Mammary epithelial cell (primary cell): ENCODE measurements at places on chromosomes 12 and 14.

DNA sequence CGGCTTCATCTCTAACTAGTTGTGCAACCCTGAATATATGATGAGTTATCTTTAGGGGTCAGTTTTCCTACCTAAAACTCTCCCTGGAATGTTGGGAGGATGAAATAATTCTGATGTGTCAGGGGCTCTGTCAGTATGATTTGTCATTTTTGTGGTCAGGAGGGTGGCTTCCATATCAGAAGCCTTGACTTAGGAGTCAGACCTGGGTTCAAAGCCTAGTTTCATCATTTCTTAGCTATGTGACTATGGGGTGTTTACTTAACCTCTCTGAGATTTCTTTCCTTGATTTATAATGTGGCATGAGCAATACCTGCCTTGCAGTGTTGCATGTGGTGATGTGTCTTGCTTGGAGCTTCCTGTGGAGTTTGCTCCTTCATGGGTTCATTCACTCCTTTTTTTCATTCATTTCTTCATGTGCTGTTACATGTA is 146.8 kb downstream of the CHST11 start:
- DNase-seq, result peak; percentile 68

- no peak for DNase-seq
These were observed 130.3 kb downstream of the NDUFA12 start for GRCh38 chr12:94872971-94873733.

GRCh38 chr12:124683152-124684124 is 116.0 kb upstream of the NCOR2 start:
- DNase-seq, result peak; percentile 59

GRCh38 chr14:75561013-75561432 is 17.4 kb upstream of the FLVCR2 start:
- peak; percentile 86 for DNase-seq

- DNase-seq, result no peak
These were observed 652.1 kb downstream of the NOVA1 start for GRCh38 chr14:25945746-25946145.

- no peak for DNase-seq
These were observed 345.5 kb upstream of the PRICKLE1 start for GRCh38 chr12:42935090-42935489.

DNA sequence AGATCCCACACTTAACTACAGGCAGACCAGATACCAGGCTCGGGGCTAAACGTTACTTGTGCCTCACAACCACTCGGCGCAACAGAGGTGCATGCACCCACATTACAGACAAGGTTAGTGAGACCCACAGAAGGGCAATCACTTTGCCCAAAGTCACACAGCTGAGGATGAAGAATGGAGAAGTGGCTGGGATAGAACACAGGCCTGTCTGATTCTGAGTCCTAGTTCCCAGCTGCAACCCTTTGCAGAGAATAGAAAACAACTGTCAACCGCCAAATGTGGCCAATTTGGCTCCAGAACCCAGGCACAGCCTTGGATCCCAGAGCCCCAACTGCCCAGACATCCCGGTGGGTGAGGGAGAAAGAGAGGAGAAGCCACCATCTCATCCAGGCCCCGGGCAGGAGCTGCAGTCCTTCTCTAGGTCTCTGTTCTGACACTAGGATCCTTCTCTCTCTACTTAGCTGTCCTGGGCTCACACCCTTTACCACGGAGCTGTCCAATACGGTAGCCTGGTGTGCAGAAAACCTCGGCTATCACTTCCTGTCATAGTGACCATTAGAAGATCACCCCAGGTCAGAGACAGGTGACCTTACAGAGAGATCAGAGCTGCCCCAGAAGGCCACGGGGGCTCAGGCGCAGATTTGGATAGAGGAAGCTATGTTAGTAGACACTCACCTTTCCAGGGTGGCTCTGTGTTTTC is 59.1 kb downstream of the FAM222A start:
- DNase-seq, result no peak

DNA sequence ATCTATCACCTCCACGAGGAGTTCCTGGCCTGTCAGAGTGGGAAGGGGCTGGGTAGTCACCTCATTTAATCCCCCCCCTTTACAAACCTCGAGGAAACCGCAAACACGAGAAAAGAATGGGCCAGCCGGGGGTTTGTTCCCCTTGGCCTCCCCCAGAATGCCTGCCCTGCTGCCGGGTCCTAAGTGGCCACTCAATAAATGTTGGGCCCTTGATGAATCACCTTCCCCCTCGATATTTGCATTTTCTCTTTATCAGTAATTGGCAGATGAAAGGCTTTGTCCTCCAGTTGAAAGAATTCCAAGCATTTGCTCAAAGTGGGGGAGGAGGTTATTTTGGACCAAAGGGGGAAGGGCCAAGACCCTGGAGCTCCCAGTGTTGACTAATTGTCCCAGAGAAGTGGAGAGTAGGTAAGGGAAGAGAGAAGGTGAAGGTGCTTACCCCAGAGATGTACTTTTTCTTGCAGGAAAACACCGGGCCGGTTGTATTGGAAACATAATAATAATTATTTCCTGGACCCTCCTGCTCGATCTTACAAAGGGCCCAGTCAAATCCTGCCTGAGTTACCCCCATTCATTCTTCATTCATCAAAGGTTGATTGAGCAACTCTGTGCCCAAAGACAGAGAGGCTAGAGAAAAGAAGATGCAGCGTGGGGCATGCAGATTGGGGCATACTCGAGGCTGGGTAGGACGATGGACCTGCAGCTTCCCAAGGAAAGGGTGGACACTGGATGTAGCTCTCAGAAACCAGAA is 1.9 kb upstream of the KDM2B start:
- no peak for DNase-seq

DNA sequence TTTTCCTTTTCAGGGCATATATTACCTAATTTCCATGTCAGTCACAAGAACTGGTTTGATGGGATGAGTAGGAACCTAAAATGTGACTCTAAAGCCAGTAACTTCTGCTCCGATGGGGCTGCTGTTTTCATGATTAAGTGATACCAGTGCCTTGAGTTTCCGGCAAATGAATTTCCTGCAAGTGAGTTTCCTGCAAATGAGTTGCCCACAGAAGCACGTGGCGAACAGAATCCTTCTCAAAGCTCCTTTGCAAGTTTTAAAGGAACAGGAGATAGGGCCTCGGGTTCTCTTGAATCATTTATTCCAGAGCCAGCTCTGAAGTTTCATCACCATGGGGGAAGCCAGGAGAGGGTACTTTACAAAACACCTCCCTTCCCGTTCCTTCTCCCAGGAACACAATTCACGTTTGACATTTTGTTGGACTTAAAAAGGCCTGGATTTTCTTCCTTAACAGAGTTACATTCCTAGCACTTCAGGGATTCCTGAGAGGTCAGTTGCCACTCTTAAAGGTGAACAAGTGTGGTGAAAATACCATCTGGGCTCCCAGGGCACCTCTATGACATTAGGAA is 2.2 kb upstream of the PPTC7 start:
- peak; percentile 54 for DNase-seq

DNA sequence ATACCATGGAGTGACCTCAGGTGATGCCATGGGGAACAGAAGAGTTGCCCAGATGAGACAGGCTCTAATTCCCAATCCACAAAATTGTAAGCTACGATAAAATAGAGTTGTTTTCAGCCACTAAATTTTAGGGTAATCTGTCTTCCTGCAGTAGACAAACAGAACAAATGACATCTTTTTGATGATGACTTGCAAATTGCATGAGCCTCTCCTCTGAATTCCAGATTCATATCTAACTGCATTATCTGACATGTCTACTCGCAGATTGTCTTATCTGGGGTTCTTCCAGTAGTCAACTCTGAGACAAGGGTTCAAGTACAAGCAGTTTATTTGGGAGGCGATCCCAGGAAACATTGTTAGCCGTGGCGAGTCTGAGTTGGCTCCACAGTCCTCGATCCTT is 14.4 kb upstream of the ERC1 start:
- no peak for DNase-seq

GRCh38 chr14:22780105-22780679 is 13.7 kb downstream of the OXA1L start:
- no peak for DNase-seq

- DNase-seq, result no peak
These were observed 141.3 kb downstream of the CACNA1C start for GRCh38 chr12:2194060-2194459.

DNA sequence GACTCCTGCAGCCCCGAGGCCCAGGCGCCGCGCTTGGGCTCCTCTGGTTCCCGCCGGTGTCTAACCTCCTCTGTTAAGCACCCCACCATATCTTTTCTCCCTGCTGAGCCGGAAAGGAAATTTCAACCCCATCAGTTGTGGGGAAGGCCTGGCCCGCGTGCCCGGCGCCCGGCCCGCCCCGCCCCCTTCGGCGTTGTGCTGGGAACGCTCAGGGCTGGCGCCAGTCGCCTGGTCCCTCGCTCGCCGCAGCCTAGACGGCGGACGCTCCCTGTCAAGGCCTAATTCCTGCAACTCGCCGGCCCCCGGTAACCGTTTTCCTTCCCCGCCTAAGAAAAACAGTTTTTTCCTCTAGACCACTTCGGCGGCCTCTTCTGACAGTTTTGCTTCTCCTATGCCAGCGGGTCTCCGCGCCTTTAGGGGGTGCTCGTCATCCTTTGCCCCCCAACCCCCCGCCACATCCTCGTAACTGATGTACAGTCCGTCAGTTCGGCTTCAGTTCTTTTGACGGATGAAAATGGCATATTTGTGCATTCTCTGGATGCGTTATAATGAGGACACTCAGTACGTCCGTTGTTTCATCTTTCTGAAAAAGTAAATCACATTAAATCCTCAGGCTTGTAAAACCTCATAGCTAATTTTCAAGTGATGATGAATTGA is 506 bp upstream of the NAP1L1 start:
- DNase-seq, result no peak

GRCh38 chr12:32981139-32981538 is 84.6 kb upstream of the PKP2 start:
- DNase-seq, result no peak

GRCh38 chr12:115313929-115314328 is 630.0 kb upstream of the TBX3 start:
- DNase-seq, result peak; percentile 83

DNA sequence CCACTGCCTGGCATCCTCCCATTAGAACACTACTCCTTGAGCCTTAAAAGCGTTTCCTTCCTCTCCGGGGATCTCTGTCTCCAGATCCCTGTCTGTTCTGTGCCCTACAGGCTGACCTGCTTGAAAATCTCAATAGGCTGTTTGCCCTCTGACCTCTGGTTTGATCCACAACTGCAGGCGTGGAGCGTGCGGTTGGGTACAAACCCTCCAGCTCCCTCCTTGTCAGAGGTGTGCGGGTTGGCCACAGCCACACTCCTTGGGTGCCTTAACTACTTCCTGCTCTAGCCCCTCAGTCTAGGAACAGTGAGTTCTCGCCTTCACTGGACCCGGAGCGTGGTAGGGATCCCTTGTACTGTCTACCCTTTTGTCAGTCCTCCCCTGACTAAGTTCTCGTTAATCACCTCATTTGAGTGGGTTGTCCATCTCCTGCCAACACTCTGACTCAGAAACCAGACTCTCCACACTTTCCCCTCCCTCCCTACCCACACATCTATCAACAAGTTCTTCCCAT is 33.1 kb downstream of the CMKLR1 start:
- peak; percentile 70 for DNase-seq

DNA sequence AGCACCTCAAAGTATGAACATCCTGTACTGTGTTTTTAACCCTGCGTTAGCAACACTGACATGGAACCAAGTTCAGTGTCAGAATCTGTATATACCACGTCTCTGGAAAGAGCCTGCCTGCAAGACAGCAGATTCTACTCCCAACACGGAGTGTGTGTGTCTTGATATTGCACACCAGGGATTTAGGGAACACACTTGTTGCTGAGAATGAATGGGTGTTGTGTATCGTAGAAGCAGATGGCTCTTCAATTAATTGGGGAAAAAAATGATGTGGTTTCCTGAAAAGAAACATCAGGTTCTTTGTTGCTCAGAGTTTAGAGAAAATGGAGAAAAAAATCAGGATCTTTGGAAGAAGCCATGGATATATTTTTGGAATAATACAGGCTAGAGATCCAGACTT is 170.8 kb downstream of the EGLN3 start:
- DNase-seq, result no peak
